Activated CD4-positive, alpha-beta T cell treated with anti-CD3 and anti-CD28 coated beads for 48 hours (primary cell): ENCODE measurements at places on chromosomes 11 and 22.

DNA sequence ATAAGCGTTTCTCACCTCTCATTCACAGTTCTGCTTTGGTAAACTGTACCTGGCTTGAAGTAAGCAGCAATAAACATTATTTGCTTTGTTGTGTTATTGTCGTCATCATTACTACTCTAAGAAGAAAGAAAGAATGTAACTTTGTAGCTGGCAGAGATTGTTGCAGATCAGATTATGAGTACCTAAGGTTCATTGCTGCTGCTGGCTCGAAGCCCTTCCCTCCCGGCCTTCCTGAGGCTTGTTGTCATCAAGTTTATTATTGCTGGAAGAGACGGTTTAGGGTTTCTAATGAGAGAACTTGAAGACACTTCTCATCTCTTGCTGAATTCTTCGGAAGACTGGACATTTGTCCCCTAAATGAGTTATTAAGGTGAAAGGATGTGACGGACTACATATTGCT is 101.3 kb downstream of the GRAMD1B start:
- no peak for DNase-seq

- DNase-seq, result no peak
These were observed 176.1 kb downstream of the IGLL1 start for GRCh38 chr22:23403720-23404688.

DNA sequence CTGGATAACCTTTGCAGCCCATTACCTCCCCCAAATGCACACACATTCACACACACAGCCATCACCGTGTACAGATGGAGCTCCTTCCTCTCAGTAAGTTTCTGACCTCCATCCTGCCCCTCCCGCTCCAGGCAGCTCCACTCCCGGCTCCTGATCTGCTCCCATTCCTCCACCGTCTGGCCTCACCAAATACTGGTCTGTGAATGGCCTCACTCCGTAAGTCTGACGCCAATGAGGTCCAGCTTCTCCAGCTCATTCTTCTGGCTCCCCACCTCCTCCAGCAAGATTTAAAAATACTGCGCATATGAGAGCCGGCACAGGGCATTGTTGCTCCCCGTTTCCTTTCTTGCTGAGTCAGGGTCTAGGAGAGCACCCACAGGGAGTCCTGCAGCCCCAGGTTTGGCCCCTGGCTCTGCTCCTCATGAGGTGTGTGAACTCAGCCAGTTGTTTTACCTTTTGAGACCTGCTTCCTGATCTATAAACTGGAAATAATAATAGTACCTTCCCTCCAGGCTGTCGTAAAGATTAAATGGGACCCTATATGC is 14.0 kb upstream of the TUB start:
- no peak for DNase-seq

GRCh38 chr11:581752-582151 is 5.5 kb downstream of the PHRF1 start:
- DNase-seq, result no peak

- DNase-seq, result peak; percentile 34
These were observed 94.7 kb upstream of the RASSF10 start for GRCh38 chr11:12914400-12914912.

DNA sequence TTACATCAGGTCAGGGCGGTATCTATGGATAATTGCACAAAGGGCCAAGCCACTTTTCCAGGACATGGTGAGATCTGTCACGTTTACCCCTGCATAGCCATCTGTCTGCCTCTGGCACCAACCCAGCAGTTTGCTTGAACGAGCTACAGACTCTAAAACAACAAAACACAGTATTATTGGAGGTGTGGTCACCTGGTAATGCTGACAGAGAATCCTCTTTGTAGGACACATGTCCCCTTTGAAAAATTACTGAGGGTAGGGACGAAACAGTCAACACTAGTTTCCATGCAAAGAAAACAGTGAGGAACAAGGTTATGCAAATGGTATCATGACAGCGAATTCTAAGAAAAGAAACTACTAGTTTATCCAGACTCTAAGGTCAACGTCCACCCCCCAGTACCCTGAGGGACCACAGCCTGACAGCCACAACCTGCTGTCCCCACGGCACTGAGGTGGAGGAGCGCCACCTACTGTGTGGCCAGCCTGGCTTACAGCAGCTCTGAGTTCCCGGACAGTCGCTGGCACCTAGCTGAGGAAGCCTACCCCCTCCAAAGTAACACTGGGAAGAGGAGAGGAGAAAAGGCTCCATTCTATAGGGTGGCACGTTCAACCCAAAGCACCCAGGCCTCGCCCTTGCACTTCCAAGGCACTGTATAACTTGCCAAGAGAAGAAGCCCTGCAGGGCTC is 117.4 kb upstream of the BID start:
- no peak for DNase-seq

DNA sequence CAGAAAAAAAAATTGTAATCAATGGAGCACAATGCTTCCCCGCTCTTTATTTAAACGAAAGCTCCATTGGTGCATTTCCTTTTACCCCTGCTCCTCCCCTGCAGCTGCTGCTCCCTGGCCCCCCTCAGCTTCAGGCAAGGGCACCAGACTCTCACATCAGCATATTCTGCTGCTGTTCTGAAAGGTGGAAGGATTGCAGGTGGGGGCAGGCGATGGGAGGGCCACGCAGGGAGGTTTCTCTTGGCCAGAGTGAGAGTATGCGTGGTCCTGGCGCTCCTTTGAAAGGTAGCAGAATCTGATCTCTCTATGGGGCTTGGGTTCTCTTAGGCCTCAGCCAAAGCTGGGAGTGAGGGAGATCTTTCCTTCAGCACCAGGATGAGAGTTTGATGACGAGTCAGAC is 240.9 kb upstream of the CADM1 start:
- no peak for DNase-seq

GRCh38 chr22:44611880-44612496 is 90.0 kb upstream of the PRR5 start:
- DNase-seq, result no peak

DNA sequence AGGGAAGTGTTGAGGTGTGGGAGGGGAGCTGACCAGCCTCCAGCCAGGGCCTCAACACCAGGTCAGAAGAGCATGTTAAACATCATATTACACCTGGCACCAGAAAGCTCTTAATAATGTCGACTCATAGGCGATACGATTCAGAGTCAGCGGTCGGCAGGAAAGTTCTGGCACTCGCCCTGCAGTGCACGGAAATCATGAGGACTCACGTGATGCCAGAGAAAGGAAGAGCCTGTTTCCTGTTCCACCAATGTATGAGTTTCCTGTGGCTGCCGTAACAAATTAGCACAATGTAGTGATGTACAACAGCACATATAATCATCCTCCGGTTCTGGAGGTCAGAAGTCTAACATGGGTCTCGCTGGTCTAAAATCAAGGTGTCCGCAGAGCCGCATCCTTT is 198.8 kb downstream of the BARX2 start:
- no peak for DNase-seq

GRCh38 chr22:41364233-41364632 is 17.5 kb upstream of the TEF start:
- no peak for DNase-seq

GRCh38 chr22:35477911-35478582 is 62.6 kb upstream of the RASD2 start:
- DNase-seq, result no peak

DNA sequence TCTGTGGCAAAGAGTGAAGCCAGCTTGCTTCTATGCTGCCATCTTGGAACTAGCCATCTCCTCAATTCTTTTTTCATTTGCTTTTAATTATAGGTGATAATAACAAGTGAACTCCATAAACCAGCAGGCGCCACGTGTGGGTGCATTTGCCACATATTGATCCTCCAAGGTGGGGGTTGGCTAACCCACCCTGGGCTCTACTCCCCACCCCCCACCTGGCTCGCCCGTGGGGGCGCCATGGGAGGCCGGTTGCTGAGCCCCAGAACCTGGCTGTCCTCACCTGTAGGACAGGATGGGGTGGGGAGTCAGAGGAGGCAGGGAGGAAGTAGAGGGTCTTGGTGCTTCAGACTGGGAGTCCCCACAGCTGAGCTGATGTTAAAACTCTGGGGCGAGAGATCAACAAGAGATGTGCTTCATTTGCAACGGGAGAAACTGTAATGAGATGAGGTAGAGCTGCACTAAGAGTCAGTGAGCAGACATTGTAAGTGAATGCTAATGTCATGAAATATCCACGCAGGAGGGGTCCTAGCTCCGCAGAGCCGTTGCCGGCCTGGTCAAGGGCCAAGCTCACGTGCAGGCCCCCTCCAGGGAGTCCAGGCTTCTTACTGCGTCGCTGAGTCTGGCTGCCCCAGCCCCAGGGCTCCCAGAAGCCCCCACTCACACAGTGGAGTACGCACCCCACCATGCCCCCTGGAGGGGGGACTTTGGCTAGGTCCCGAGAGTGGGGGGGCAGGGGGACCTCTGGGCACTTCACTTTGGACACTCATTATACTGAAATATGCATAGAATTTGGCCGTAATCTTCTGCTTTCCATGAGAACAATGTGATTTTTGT is 59.4 kb downstream of the BRD1 start:
- DNase-seq, result no peak

DNA sequence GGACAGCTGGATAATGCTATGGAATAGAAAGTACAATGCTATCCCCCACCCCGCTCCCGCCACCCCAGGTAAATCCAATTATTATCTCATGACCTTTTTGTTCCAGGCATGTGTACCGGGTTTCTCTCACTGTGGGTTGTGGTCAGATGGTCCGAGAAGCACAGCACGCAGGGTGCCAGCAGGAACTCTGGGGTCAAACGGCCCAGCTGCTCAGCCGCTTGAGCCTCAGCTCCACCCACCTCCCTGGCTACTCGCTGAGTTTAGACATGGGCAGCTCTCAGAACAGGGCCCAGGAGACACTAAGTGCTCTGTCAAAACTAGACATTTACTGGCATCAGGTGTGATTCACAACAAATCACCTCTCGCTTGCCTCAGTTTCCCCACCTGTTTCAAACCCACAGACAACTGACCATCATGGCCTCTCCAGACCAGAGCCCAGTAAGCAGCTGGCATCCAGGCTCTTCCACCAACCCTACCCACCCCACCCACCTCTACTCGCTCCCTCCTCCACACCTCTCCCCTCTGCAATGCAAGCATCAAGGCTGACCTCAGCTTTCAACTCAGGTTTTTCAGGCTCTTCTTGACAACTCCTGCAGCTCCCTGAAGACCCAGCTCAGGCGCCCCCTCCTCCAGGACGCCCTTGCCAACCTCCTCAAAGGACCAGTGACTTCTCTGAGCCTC is 13.0 kb upstream of the MFNG start:
- DNase-seq, result no peak

- DNase-seq, result no peak
These were observed 70.4 kb upstream of the MTMR2 start for GRCh38 chr11:95994329-95994728.

DNA sequence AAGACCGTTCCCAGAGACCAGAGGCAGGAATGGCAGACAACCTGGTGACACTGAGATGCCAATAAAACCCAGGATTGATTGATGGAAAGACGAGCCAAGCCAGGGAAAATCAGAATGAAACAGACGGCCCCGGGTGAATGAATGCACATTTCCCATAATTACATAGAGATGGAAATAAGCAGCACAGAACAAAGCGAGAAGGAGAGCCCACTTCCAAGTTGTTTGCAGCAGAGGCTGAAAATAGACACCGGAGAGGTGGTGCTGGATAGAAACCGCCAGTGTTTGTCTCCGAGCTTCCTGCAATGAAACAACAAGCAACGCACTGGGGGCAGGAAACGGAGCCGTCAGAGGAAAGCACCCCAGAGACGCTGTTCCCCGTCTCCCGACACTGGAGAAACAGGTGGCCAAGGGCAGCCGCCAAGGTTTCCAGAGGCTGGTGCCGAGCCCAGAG is 406.8 kb downstream of the SHANK2 start:
- DNase-seq, result no peak

DNA sequence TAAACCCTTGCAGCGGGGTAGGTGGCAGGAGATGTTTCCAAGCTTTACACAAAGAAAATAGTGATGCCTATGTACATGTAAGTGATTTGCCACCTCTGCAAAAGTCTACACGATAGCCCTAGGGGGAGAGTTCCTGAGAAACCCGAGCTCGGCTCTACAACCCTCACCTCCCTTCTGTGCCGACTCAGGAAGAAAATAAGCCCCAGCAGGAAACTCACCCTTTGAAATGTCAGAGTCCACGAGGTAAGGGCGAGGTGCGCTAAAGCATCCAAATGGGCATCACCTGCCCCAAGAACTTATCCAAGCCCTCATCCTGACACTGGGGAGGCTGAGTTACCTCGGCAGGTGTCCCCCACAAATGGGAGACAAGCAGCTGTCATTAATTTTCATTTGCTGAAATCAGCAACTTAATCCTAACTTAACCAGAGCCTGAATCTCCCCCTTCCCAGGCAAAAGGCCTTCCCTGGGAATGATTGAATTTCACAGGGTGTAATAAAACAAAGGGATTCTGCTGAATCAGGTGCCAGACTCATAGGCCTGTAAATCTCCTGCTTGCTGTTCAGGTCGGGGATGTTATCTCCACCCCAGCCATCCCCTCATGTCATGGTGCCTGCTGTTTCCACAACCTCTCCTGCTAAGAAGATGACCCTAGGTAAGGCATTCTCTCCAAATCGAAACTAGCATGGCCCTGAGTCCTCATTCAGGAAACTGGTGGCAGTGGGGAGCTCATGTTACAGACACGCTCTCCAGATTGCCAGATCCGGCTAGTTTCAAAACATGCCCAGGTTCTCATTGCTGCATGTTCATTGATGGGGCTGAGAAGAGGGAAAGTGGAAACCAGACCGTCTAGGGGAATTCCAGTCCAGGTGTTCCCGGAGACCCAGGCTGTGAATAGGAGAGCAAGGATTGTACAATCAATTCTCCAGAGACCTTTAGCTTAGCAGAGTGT is 105.3 kb upstream of the KIRREL3 start:
- DNase-seq, result no peak

DNA sequence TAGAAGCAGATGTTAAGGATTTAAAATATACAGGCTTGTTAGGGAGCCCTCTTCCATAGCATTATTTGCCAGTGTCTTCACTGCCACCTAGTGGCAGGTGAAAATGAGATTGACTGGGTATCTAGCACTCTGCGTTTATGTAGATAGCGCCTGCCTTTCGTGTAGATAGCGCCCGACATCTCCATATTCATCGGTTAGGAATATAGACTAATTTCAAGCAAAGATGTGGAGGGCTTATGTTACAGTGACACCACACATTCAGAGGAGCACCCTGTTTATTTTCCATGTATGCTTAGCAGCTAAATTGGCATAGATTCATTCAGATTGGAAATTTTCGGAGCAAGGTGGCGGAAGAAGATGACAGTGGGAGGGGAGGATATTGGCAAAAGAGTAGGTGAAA is 72.0 kb downstream of the SLC5A12 start:
- peak; percentile 31 for DNase-seq

- no peak for DNase-seq
These were observed 95.5 kb upstream of the AMOTL1 start for GRCh38 chr11:94672636-94673035.

DNA sequence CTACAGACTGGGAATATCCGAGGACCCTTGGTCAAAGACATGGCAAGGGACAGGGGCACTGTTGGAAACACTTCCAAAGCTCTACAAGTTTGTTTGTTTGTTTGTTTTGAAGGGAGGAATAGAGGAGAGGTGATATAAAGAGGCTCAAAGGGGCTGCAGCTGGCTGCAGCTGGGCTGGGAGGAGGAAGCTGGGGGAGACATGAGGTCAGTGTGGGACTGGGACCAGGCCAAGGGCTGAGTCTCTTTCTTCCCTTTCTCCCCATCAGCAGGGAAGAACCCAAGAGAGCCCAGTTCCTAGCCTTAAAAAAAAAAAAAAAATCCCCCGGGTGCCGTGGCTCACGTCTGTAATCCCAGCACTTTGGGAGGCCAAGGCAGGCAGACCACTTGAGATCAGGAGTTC is 5.0 kb downstream of the RHOG start:
- DNase-seq, result no peak
